Left ventricle myocardium inferior (tissue), 1 donor: ENCODE measurements at places on chromosomes 6 and 20. TPM values are rescaled to one million over a fixed set of nuclear protein-coding genes. Genes with fewer than 3 reads are reported as not detected.

C6orf118 gene
- not detected for total RNA-seq

CDC25B gene
- 8.1 TPM for total RNA-seq

GRCh38 chr20:50918403-50918802 is 12.8 kb downstream of the ADNP start:
- DNase-seq: no peak
- H3K4me1 ChIP-seq: peaks cover 100% of the 10 kb centered on the region
- H3K27me3 ChIP-seq: no peaks in the 10 kb centered on the region
- H3K4me3 ChIP-seq: no peak overlapping the region
- H3K36me3 ChIP-seq: peaks cover under 1% of the 10 kb centered on the region
- peak overlapping the region; percentile 31 for H3K27ac ChIP-seq

- no peaks in the 10 kb centered on the region for H3K36me3 ChIP-seq
- peak overlapping the region; percentile 85 for H3K27ac ChIP-seq
- H3K4me3 ChIP-seq: peak overlapping the region; percentile 43
- no peaks in the 10 kb centered on the region for H3K27me3 ChIP-seq
- peaks cover 100% of the 10 kb centered on the region for H3K4me1 ChIP-seq
- peak; percentile 84 for DNase-seq
Observed at GRCh38 chr6:41723530-41724227, 11.7 kb downstream of the TFEB start.

- no peaks in the 10 kb centered on the region for H3K27me3 ChIP-seq
- no peak for DNase-seq
- no peaks in the 10 kb centered on the region for H3K36me3 ChIP-seq
- no peak overlapping the region for H3K27ac ChIP-seq
- no peak overlapping the region for H3K4me3 ChIP-seq
Observed at GRCh38 chr6:134816300-134816699, 133.6 kb downstream of the ALDH8A1 start.
